Stimulated activated CD8-positive, alpha-beta memory T cell treated with anti-CD3 and anti-CD28 coated beads, Interleukin-4, amount 100 ng/mL, for 48 hours (primary cell): ENCODE measurements at places on chromosomes 1 and 21.

- no peak for DNase-seq
These were observed 337.4 kb downstream of the SRGAP2C start for GRCh38 chr1:121522061-121522759.

- DNase-seq, result no peak
These were observed 8.4 kb downstream of the QSOX1 start for GRCh38 chr1:180163041-180163440.

GRCh38 chr1:187911820-187912219 is 1083.1 kb downstream of the PLA2G4A start:
- no peak for DNase-seq

DNA sequence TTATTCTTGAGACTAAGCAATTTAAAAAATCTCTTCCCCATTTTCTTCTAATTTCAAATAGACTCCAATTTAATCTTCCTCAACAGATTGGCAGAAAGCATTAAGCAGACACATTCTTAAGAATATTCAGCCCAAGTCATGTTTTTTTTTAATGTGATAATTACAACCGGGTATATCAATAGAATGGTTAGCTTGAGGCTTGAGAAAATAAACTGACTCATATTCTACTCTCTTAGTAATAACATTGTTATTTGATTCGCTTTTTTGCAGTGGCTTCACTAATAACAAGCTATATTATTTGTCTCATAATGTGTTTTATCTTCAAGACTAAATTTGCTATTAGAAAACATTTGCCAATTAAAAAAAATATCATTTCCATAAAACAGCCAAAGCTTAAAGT is 488.6 kb upstream of the RGS18 start:
- no peak for DNase-seq

DNA sequence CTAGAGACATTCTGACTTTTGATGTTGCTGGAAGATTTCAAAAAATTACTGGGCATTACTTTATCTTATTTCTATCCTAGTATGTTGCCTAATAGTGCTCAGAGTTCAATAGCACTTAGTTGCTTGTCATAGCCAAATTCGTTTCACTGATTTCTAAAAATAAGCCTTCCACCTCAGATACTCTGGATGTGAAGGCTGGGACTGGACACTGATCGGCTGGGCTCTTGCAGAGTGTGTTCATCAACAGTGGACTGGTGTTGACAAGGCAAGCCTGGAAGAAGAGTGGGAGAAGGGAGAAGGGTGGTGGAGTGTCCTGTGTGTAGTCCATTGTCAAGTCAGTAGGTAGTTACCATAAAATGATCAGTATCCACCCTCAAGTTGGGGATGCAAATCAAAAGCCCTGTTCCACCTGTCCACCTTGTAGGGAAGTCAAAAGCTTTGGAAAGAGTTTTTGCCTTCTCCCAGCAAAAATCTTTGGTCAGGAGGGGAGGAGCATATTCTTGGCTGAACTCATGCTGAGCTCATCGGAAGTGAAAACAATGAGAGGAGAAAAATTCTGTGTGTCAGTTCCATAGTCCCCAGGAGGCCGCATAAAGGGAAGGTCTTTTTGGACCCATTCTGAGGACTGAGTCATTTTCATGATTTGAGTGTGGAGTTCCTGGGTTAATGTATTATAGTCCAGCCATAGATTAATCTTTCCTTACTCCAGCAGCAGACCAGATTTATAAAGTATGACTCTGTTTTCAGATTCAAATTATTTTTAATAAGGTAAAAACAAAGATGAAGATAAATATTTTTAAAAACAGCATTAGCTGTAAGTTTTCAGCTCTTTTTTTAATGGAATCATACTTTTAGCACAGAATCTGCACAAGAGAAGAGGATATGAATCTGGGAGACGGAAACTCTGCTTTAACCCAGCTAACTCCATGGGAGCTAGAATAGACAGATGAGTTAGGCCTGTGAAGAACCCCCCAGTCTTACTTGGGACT is 99.5 kb upstream of the BMP8A start:
- no peak for DNase-seq
